ENCODE measurements at places on chromosomes 3 and 15. TPM values are rescaled to one million over a fixed set of nuclear protein-coding genes. Genes with fewer than 3 reads are reported as not detected.

GRCh38 chr3:58994746-58995330 is 55.0 kb downstream of the CFAP20DC start:
- H3K27ac ChIP-seq, result no peak overlapping the region
- peak; percentile 25 for DNase-seq
- peaks cover 4% of the 10 kb centered on the region for H3K27me3 ChIP-seq
- peaks cover 9% of the 10 kb centered on the region for H3K4me1 ChIP-seq
- no peak overlapping the region for H3K4me3 ChIP-seq

GRCh38 chr3:37751967-37752648 is 109.6 kb upstream of the CTDSPL start:
- H3K27me3 ChIP-seq, result peaks cover 27% of the 10 kb centered on the region
- DNase-seq, result no peak
- H3K27ac ChIP-seq, result no peak overlapping the region

DNA sequence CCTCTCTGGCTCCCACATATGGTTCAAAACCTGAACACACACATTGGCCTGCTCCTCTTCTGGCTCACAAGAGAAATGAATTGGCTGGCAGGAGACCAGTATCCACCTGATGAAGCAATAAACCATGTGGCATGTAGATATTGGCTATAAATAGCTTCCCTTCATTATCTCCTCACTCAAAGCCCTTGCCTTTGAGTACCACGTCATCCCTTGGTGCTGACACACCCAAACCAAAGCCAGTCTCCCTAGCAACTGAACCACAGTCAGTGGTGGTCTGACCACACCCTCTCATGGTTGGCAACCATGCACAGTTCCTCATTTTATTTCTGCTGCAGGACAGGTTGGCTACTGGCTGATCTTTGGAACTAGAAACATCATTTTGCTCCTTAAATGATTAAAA is 98.8 kb downstream of the ZNF621 start:
- no peak overlapping the region for H3K27ac ChIP-seq
- no peak overlapping the region for H3K4me3 ChIP-seq
- H3K27me3 ChIP-seq, result peaks cover 26% of the 10 kb centered on the region

- H3K4me3 ChIP-seq, result no peak overlapping the region
- no peak for DNase-seq
- H3K4me1 ChIP-seq, result no peaks in the 10 kb centered on the region
- H3K27ac ChIP-seq, result no peak overlapping the region
- H3K36me3 ChIP-seq, result no peaks in the 10 kb centered on the region
Observed at GRCh38 chr3:68458581-68458980, 473.8 kb downstream of the TAFA4 start.

DNA sequence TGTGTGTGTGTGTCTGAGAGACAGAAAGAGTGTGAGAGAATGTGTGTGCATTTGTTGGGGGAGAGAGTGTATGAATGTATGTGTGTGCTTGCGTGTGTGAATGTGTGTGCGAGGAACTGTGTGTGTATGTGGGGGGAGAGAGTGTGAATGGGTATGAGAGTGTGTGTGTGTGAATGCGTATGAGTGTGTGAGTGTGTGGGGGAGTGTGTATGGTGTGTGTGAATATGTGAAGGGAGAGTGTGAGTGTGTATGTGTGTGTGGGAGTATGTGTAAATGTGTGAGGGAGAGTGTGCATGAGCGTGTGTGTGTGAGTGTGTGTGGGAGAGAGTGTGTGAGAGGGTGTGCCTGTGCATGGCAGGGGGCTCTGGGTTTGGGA is 79.8 kb upstream of the ABHD17C start:
- no peaks in the 10 kb centered on the region for H3K36me3 ChIP-seq
- no peak overlapping the region for H3K4me3 ChIP-seq
- H3K27me3 ChIP-seq, result peaks cover 21% of the 10 kb centered on the region
- no peaks in the 10 kb centered on the region for H3K4me1 ChIP-seq

GRCh38 chr15:60916679-60917460 is 312.2 kb downstream of the RORA start:
- H3K36me3 ChIP-seq, result no peaks in the 10 kb centered on the region
- peaks cover 6% of the 10 kb centered on the region for H3K27me3 ChIP-seq
- no peak overlapping the region for H3K4me3 ChIP-seq
- peaks cover 15% of the 10 kb centered on the region for H3K4me1 ChIP-seq
- no peak overlapping the region for H3K27ac ChIP-seq
- DNase-seq, result peak; percentile 86

DNA sequence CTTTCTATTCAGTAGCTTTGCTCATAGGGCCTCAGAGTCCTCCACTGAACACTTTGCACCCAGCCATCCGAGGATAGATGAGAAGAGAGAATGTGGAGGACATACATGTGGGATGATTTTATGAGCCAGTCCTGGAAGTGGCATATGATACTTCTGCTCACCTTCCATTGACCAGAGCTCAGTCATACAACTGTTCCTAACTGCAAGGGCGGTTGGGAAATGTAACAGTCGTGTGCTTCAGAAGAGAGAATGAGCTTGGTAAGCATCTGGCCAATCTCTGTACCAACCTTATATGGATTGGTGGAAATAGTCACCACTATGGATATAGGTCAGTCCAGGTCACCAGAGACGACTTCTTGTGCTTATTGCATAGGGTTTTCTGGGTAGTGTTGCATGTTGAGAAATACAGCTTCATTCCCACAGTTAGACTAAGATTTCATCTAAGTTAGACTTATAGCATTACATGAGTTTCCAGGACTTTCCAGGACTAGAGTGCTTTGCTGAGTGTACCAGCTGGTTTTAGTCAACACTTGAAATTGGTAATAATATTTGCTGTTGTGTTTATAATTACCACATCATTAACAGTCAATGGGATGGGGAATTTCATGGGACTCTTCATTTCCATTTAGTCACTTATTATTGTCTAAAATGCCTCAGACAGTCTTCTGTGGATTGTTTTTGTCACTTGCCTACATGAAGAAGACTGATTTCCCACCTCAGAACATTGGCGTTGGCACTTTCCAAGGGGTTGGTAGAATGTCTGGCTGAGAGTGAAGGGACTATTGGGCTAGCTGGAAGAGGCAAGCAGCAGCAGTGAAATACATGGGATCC is 214.5 kb upstream of the ROPN1 start:
- H3K4me1 ChIP-seq, result no peaks in the 10 kb centered on the region
- H3K4me3 ChIP-seq, result no peak overlapping the region
- DNase-seq, result no peak
- H3K27me3 ChIP-seq, result peaks cover 7% of the 10 kb centered on the region
- H3K36me3 ChIP-seq, result no peaks in the 10 kb centered on the region

Gene RAP2B
- 37.3 TPM for total RNA-seq

Gene NR2E3
- total RNA-seq, result not detected

GRCh38 chr3:8954938-8955763 is 8.1 kb downstream of the RAD18 start:
- H3K36me3 ChIP-seq, result peaks cover 32% of the 10 kb centered on the region
- no peaks in the 10 kb centered on the region for H3K27me3 ChIP-seq
- H3K4me1 ChIP-seq, result peaks cover 34% of the 10 kb centered on the region
- DNase-seq, result no peak
- H3K27ac ChIP-seq, result no peak overlapping the region

- H3K4me3 ChIP-seq, result peak overlapping the region; percentile 73
- H3K27ac ChIP-seq, result peak overlapping the region; percentile 74
- H3K36me3 ChIP-seq, result peaks cover 2% of the 10 kb centered on the region
- DNase-seq, result no peak
Observed at GRCh38 chr15:51738553-51738952, 1.1 kb upstream of the LYSMD2 start.

DNA sequence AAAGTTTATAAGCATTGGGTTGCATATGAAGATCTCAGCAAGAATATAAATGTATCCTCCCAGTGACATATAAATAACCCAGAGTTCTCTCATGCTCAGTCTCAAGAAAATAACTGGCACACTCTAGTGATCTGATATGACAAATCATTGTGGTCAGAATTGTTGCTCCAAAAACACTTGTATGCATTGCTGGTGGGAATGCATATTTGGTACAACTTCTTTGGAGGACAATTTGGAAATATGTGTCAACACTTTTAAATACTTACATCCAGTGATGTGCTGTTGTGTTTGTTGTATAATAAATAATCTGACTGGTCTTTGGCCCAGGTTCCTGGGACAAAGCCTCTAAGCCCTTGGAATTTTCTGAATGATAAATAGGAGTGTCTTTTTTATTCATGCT is 66.7 kb upstream of the STT3B start:
- peaks cover 14% of the 10 kb centered on the region for H3K4me1 ChIP-seq
- no peaks in the 10 kb centered on the region for H3K27me3 ChIP-seq
- no peak for DNase-seq
- no peaks in the 10 kb centered on the region for H3K36me3 ChIP-seq
- H3K27ac ChIP-seq, result no peak overlapping the region
- H3K4me3 ChIP-seq, result no peak overlapping the region

Measured in activated CD4-positive, alpha-beta memory T cell treated with anti-CD3 and anti-CD28 coated beads, Interleukin-2, amount 10 ng/mL, durations not matched to agents 7 days and 5 days (primary cell).